NT2/D1 (cell line): ENCODE measurements at places on chromosomes 3 and 15.

DNA sequence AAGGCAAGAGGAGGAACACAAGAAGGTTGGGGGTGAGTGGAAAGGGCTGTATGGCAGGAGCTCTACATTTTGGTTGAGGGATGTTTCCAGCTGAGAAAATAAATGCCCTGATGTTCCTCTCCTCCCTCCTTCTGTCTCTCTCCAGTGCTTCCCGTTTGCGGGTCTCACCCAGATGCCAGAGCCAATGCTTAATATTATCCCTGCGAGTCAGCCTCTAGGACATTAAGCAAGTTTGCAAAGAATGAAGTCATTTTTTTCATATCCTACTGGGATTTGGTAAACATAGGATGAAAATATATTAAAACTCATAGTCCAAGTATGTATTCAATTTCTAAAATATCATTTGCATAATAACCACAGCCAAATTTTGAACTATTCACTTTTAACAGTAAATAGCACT is 295.9 kb downstream of the CADM2 start:
- DNase-seq = no peak

- DNase-seq = peak; percentile 36
Measured at GRCh38 chr3:23106666-23107065, 96.5 kb upstream of the UBE2E2 start.

DNA sequence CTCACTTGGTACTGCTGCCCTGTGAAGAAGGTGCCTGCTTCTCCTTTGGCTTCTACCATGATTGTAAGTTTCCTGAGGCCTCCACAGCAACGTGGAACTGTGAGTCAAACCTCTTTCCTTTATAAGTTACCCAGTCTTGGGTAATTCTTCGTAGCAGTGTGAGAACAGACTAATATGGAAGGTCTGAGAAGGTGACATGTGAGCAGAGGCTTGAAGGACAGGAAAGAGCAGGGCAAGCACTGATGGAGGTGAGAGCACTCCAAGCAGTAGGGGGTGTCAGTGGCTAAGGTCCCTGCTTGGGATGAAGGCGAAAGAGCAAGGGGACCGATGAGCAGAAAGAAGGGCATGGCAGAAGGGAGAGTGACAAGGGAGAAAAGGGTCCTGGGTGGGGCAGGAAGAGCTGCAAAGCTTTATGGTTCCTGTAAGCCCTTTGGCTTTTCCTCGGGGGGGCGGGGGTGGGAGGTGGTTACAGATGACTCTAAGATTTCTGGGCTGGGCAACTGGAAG is 3.5 kb downstream of the EIF4E3 start:
- DNase-seq = no peak

DNA sequence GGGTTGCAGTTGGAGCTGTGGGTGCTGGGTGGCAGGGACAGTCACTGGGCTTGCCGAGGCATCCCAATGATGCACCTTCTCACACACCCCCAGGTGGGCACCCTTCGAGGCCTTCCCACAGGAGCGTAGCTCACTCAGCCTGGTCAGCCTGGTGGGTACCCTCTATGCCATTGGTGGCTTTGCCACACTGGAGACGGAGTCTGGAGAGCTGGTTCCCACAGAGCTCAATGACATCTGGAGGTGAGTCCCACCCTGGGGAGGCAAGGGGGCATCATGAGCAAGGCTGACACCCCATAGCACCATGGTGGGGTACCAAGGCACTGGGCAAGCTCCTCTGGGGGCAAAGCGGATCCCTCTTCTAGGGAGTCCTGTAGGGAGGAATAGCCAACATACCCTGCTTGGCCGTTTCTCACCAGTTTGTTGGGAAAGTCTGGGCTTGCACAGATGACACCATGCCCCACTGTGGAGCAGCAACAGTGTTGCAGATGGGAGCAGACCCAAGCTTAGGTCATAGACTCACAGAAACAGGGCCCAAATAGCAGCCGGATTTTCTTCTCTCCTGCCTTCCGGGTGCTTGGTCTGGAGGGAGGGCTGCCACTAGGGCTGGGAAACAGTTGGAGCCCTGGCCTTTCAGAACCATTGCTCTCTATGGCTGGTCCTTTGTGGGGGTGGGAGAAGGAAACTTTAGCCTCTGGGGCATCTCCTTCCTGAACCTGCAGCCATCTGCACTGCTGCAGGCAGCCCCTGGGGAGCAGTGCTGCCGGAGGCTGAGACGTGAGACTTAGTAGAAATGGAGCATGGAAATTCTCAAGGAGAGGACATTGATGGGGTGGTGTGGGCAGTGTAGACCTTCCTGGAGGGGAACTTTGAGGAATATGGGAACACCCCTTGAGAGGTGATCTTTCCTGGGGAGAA is 5.7 kb downstream of the KLHL40 start:
- no peak for DNase-seq

GRCh38 chr3:31295150-31295765 is 237.5 kb upstream of the STT3B start:
- DNase-seq = no peak

GRCh38 chr3:158668506-158668905 is 3.9 kb downstream of the LXN start:
- no peak for DNase-seq

DNA sequence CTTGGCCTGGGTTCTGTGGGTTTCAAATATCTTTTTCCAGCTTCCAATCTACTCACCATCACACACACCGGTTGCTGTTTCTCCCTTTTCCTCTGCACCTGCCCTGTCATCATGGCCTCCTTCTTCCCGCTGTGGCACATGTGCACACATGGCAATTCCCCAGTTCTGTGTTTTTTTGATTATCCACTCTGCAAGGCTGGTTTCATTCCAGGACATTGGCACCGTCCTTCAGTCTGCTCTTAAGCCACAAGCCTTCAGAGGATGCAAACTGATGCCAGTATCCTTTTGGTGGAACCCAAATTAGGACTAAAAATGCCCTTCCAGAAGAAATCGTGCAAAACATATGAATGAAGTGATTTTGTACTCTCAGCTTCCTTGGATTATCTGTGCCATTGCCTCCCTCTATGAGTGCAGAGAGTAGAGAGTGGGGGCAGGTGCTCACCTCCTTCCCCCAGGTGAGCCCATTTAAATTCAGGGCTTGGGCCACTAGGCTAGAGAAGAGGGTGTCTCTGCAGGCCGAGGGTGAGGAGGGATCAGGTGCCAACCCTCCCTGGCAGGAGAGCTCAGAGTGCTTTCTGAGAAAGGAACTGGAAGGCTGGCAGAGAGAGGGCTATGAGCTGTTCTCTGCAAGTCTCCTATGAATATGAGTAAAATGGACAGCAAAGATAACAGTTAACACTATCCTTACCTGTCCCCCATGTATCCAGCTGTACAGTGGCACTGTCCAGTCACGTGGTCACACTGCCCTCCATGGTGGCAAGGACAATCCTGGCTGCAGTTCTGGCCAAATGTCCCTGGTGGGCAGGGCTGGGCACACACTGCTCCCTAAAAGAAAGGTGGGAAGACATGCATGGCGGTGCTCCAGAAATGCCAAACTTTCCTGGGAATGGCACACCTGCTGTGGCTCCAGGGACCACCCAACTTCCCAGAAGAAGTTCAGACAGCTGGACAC is 100.8 kb downstream of the RAB11A start:
- DNase-seq = no peak

- DNase-seq = no peak
Measured at GRCh38 chr3:107680698-107681097, 157.9 kb downstream of the BBX start.

DNA sequence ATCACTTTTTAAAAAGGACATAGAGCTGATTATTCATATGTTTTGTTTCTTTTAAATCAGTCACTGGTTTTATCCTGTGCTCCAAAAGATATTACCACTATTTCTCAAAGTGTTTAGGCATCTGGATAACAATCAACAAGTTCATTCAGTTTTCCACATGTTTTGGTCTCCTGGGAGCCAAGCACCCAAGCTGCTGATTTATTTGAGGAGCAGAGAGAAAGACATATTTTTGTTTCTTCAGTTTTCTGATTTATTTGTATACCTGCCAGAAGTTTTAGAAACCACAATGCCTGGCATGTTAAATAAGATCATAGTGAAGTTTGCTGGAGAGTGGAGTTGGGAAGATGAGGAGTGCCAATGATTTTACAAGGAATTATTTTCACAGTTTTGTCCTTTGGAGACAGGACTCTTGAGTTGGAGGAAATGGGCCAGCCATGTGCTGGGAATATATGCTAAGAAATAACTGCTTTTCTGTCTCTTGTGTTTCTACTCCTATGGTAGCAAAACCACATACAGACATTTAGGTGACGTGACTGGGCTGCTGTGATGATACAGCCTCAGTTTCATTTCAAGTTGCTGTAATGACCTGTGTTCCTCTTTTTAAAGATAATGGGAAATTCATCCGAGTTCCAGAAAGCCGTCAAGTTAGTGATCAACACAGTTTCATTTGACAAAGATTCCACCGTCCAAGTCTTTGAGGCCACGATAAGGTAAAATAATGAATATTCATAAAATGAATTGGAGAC is 11.7 kb downstream of the EDEM1 start:
- DNase-seq = no peak

DNA sequence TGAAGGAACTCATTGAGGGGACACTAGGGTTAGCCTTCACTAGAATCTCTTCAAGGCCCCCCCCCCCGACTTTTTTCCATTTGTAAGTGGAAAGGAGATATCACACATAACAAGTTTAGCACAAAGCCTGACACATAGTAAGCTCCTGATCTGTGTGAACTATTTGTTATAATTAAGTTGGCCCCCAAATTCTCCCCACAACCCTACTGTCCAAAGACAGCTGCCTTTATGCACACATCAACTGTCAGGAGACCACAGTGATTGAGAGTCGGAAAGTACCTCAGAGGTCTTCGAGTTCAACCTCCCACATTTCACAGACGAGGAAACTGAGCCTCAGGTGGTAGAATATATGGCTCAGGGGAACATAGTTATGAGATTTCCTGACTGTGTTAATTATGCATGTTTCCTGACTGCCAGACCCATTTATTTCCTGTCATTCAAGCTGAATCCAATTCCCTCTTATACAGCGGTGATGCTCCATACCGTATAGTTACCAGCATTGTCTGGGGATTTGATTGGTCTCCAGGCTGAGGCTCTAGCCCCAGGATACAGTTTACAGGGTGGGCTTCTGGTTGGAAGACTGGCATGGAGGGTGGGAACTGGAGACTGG is 227.4 kb upstream of the CMC1 start:
- DNase-seq = no peak

- no peak for DNase-seq
Measured at GRCh38 chr15:33125894-33126537, 68.5 kb downstream of the FMN1 start.

DNA sequence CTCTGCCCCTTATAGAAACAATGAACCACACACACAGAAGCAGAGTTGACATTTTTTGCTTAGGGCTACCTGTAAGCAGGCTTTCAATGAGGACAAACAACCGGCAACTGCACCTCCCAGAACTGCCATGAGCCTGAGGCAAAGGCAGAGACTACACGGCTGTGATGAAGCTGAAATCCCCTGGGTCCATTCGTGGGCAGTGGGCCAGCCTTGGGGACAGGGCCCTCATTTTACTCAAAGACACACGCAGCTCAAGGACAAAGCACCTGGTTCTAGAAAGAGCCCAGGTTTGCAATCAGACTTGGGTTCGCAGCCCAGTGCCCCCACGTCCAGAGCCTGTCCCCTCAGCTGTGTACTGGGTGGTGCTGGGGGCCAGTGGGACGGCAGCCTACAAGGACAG is 17.9 kb downstream of the FAM174B start:
- DNase-seq = no peak

GRCh38 chr15:69628256-69629093 is 175.9 kb downstream of the RPLP1 start:
- no peak for DNase-seq

DNA sequence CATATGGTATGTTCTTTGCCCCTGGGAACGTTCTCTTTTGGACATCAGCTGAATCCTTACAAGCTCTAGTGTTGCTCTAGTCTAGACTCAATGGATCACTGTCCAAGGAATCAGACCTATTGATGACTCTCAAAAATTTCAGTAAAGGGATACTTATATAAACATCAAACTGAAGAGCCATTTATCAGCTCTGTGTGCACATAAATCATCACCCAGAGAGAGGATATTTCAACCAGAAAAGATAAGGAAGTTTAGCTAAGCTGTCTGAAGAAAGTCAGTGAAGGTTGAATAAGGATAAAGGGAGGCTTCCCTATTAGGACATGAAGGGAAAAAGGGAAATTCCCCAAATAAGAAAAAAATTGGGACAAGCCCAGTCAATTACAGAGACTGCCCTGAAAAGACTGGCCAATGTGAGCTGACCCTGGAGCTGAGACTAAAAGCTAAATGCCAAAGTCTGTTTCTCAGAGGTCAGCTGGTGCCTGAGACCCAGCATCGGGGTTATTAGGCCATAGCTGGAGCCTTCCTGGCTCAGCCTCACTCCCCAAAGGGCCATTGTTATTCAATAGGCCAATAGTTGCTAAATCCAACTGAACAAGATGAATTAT is 424.1 kb upstream of the THBS1 start:
- no peak for DNase-seq

DNA sequence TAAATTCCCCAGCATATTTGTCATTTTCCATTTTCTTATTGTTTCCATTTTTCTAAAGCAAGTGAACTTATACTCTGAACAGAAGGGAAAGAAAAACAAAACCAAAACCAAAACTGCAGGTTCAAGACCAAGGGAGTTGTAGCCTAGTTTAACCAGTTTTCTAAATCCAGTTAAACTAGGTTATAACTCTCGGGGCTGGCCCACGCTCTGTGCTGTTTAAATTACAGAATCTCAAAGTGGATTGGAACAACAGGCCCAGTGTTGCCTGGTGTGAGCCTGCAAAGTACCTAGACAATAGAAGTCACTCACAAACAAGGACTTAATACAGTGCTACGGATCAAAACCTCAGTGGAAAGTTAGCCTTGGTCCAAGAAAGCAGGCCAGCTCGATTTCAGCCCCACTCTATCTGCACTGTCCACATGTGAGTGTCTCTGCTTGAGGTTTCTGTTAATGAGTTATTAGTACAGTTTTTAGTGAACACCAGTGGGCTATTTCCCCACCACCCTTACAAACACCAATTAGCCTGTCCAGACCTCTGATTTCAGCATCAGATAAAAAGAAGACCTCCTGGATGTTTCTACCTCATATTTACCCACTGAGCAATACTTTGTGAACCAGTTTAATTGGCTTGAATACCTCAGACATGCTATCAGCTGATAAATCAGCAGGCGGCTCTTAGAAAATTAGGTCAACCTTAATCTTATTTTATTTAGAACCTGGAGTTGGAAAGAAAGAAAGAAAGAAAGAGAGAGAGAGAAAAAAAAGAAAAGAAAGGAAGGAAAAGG is 93.8 kb upstream of the PDZRN3 start:
- no peak for DNase-seq

DNA sequence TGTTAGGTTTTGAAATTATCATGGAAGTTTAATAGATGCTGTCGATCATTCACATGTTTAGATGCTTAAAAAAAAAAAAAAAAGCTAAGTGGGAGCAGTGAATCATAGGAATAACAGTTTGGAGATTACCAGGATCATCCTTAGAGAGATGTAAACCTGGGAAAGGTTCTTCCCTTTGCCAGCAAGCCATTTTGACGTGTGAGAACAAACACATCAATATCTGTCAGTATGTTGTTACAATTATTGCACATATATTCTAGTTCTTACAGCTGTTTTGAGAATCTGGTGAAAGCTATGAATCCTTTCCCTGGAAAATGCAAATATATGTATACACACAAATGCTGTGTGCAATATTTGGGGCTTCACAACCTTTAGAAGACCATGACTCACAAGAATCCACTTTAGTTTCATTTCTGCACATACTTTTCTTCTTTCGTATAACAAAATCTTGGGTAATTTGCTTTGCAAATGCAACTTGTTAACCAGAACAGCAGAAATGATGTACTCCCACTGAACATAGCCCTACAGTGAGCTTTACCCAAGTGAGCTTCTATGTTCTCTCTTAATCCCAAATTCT is 12.0 kb downstream of the NFKBIZ start:
- DNase-seq = no peak

- DNase-seq = no peak
Measured at GRCh38 chr3:169835533-169835932, 22.8 kb upstream of the LRRC34 start.
